ENCODE measurements at places on chromosomes 16 and 17. TPM values are rescaled to one million over a fixed set of nuclear protein-coding genes. Genes with fewer than 3 reads are reported as not detected.

GRCh38 chr17:6509031-6509771 lies 47.2 kb downstream of the PITPNM3 start:
- no peak for DNase-seq

DNA sequence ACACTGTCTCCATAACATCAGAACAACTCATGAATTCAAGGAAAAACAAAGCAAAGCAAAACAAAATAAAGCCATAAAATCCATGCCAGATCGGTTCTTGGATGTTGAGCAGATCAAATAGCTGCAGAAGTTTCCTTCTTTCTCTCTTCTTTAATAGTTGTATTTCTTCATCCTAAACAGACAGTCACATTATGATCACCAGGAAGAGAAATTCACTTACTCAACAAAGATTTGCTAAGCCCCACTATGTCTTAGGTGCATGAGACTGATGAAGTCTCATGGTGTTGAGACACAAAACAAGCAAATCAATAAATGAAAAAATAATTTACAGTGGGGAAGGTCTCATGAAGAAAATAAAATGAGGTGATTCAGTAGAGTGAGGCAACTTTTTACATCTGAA lies 72.8 kb downstream of the WIPI1 start:
- DNase-seq = no peak

DNA sequence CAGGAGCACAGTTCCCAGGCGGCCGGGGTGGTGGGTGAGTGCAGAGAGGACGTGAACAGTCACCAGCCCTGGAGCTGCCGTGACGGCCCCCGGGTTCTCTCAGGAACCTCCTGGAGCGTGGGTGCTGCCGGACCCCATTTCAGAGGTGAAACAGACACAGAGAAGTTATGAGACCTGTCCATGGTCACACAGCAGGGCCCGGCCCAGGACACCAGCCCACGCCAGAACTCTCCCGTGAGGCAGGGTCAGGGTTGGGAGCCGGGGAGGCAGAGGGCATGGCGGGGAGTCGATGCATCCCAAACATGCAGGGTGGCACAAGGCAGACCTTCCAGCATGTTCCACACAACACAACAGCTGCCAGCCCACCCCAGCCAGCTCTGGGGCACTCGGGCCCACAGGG lies 3.8 kb upstream of the PVALEF start:
- no peak for DNase-seq

DNA sequence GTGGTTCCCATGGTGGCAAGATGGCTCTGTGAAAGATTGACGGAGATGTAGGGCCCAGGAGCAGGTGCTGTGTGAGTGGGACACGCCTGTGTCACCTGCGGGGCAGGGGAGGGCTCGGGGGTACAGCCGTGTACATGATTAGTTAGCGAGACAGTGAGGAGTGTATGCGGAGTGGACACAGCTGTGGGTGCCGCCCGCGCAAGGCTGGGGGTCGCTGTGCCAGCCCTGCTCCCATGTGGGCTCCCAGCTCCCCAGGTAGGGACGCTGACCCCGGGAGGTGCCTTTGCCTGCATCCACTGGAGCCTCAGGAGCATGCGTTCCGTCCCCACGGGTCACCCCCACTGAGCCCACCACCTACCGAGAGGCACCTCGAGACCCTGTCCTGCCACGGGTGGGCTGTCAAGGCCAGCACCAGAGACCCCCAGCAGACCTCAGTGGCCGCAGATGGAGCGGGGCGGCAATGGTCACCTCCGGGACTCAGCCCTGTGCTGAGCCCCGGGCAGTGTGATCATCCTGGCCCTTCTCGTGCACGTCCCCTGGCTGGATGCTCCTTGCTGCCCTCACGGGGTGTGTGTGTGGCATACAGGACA lies 7.4 kb downstream of the CAPN15 start:
- DNase-seq = no peak

The LHX1 gene
- total RNA-seq = 1.6 TPM

The CCL7 gene
- 0.68 TPM for total RNA-seq

The CHD9NB gene
- not detected for total RNA-seq

All from RPMI7951 (cell line).